ENCODE measurements at places on chromosomes 5 and 9. TPM values are rescaled to one million over a fixed set of nuclear protein-coding genes. Genes with fewer than 3 reads are reported as not detected.

EGFLAM gene
- total RNA-seq: not detected

- peaks cover 6% of the 10 kb centered on the region for H3K27me3 ChIP-seq
- peaks cover 11% of the 10 kb centered on the region for H3K4me1 ChIP-seq
- H3K36me3 ChIP-seq: no peaks in the 10 kb centered on the region
- no peak overlapping the region for H3K4me3 ChIP-seq
- no peak overlapping the region for H3K27ac ChIP-seq
These were observed 132.2 kb upstream of the ASTN2 start for GRCh38 chr9:117546894-117547678.

DNA sequence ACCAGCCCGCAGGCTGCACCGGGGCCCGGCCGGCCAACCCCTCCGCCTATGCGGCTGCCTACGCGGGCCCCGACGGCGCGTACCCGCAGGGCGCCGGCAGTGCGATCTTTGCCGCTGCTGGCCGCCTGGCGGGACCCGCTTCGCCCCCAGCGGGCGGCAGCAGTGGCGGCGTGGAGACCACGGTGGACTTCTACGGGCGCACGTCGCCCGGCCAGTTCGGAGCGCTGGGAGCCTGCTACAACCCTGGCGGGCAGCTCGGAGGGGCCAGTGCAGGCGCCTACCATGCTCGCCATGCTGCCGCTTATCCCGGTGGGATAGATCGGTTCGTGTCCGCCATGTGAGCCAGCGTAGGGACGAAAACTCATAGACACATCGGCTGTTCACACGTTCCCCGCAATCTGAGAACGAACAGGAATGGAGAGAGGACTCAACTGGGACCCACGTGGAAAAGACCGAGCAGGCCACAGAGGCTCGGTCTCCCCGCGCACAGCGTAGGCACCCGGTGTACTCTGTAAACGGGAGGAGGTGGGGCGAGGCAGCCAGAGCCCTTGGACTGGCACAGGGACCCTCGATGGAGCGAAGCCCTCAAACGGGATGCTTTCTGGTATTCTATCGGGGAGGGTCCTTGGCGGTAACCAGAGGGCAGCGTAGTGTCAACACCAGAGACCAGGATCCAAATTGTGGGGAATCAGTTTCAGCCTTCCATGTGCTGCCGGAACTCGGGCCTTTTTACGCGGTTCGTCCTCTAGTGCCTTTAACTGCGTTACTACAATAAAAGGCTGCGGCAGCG is 1.9 kb downstream of the FOXE1 start:
- no peak for DNase-seq
- H3K36me3 ChIP-seq: peaks cover 3% of the 10 kb centered on the region
- peaks cover 7% of the 10 kb centered on the region for H3K4me1 ChIP-seq
- peaks cover 55% of the 10 kb centered on the region for H3K27me3 ChIP-seq
- no peak overlapping the region for H3K27ac ChIP-seq

DNA sequence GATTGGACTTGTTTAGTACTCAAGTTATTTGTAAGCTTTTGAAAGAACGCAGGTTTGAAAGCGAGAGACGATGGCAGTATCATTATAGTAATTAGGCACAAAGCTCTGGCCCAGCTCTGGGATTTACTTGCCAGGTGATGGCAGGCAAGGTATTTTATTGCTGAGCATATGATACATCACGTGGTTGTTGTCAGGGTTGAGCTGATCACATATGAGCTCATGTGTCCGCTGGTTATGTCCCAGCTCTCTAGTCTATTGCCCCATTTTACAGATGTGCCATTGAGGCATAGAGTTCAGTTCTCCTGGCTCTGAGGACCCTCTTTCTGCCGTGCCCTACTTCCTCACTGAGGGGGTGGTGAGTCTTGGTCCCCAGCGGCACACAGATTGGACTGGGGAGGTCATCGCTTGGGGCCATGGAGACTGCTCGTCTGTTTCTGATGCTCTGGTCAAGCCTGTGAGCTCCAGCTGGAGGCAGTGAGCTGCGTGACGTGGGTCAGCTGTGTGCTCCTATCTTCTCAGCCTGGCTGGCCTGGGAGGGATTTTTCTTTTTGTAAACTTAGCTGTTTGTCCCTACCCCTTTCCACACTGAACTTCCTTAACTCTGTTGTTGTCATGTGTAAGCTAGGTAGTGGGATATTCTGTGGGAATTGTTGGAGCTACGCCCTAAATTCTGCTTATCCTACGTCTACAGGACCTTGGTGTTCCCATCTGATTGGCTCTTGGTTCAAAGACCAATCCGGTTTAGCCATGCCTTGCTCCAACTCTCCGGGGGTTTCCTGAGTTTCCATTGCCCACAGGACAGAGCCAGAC is 2.2 kb downstream of the NXNL2 start:
- H3K4me1 ChIP-seq: peaks cover 29% of the 10 kb centered on the region
- peaks cover 10% of the 10 kb centered on the region for H3K27me3 ChIP-seq
- H3K27ac ChIP-seq: no peak overlapping the region
- DNase-seq: no peak
- H3K4me3 ChIP-seq: no peak overlapping the region
- H3K36me3 ChIP-seq: peaks cover 2% of the 10 kb centered on the region

Data from naive thymus-derived CD8-positive, alpha-beta T cell (primary cell).